Iris pigment epithelial cell (primary cell): ENCODE measurements at places on chromosomes 7 and 10.

DNA sequence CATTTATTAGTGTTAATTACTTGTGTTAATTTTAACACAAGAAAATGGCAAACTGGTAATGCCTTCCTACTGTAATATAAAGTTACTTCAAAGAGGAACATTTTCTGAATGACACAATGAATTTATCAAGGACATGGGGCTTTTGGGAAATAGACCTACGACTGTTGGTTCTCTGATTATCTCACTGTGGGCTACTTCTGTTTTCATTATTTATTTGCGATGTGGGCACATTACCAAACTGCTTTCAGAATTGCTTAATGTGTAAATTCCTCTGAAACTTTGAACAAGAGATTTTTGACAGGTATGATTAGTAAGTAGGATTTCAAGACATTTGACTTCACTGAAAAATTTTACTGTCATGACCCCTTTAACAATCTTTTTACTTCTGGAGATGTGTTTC, 535.6 kb downstream of the CNTNAP2 start:
- DNase-seq: no peak

- DNase-seq: peak; percentile 3
Measured at GRCh38 chr7:123601530-123601929, at the start of gene ASB15. ASB15 (plus strand) TSS chr7:123601821; CDS start chr7:123614503, 12,682 bp downstream.

DNA sequence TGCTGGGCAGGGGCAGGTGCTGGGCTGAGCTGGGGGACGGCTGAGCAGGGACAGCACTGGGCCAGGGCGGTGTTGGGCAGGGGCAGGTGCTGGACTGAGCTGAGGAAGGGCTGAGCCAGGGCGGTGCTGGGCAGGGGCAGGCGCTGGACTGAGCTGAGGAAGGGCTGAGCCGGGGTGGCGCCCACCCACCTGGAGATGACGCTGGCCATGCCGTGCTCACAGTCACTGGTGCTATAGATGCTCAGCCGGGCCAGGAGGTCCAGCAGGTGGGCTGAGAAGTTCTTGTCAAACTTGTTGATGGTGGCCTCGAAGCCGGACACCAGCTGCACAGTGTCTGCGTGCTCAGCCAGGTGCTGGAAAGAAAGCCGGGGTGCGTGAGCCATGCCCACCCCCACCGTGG, 4.4 kb upstream of the ADAM8 start:
- no peak for DNase-seq

DNA sequence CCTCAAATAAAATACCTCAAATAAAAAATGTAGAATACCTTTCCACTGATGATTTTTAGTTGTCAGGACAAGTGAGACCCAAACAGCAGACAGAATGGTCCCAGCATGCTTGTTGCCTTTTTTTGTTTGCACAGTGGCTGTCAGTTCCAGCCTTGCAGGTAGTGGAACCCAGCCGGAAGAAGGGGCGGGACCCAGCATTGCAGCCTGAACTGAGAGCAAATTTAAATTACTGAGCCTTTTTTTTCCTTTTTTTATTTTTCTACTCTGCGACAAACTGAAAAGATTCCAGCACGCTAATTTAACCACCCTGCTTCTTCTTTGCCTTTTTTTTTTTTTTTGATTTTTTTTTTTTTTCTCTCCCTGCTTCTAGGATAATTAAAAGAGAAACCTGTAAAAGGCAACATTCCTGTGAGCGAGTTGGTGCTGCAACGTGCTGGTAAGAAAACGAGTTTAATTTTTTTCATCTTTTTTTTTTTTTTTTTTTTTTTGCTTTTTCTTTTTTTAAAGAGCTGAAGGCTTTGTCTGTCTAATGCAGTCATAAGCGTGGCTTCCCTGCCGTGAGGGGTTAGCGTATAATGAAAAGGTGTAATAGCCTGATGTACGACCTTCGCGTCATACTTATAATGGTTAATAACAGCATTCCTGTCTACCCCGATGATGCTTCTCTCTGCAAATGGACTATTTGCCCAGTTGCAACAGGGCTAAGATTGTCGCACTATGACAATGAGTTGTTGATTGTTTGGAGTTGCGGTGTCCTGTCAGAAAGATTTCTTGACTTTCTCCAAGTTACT, 555.3 kb upstream of the CELF2 start:
- DNase-seq: no peak

GRCh38 chr7:2508327-2509215, 11.0 kb upstream of the LFNG start:
- no peak for DNase-seq

- peak; percentile 93 for DNase-seq
Measured at GRCh38 chr7:155918720-155919390, 106.6 kb upstream of the SHH start.

DNA sequence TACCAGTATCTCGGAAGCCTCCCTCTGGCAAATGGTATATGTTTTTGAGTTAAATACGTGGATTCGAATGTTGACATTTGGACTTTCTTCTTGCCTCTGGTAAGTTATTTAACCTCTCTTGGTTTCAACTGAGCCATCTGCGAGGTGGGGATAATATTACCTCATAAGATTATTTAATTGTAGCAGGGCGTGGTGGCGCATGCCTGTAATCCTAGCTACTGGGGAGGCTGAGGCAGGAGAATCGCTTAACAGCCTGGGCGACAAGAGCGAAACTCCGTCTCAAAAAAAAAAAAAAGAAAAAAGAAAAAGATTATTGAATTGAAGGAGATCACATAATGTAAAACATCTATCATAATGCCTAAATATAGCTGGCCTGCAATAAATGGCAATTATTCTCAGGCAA, 396 bp upstream of the TAF5 start:
- no peak for DNase-seq

DNA sequence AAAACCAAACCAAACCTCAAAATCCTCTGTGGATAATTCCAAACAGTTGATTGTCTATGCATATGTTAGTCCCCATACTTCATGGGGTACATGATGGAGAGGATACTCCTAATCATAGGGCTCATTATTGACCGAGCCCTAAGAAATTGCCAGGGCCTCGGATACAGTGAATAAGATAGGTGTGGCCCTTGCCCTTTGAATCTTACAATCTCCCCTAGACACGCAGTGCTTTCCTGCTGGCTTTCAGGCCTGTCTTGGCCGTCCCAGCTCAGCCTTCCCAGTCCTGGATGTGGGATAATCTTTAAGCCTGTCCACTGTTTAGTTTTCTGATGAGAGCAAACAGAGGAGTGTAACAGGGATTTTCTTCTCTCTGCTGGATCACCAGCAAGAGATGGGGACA, 161.8 kb downstream of the TMEM178B start:
- no peak for DNase-seq

DNA sequence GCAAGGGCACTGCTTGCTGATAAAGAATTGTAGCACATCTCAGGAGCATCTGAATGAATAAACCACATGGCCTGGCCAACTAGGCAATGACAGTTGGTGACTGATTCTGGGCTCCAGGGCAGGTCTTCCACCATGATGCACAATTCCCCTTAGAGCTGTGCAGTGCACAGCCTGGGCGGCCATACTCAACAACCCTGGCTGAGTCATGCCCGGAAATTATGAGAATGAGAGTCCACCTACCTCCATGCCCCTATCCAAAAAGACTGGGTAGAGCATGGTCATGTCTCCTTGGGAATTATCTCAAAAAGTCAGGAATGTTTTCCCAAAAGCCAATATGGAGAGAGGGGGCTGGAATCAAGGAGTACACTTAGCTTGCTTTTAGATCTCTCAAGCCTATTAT, 425.6 kb downstream of the PLXNA4 start:
- no peak for DNase-seq

DNA sequence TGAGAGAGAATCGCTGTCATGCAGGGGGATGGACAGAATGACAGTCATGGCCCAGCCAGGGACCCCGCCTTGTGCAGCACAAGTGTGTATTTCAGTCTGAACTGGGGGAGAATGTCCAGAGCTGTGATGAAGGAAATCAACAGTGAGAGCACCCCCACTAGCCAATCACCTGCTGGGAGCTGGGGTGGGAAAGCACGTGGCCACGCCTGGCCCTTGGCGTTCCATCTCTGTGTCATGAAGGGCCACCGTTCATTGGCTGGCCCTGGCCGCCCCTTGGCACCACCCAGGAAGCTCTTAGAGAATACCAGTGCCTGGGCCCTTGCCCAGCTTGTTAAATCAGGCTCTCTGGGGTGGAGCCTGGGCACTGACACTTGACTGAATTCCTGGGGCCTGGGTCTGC, 22.8 kb downstream of the GRID1 start:
- DNase-seq: no peak

DNA sequence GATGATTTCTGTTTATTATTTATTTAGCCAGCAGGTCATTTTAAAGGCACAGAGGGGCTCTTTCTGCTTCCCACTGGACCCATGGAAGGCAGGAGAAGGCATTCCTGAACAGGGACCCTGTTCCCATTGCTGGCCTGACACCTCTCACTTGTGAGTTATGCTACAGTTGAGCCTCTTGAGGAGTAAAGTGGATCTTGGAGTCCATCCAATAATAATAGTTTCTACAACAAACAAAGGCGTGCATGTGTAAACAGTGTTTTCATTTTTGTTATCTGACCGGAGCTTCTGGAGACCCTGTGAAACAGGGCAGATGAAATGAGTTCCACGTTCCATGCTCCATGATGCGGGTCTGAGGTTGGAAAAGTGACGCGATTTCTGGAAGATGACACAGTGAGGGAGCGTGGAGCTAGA, 127.3 kb upstream of the HABP2 start:
- peak; percentile 15 for DNase-seq

DNA sequence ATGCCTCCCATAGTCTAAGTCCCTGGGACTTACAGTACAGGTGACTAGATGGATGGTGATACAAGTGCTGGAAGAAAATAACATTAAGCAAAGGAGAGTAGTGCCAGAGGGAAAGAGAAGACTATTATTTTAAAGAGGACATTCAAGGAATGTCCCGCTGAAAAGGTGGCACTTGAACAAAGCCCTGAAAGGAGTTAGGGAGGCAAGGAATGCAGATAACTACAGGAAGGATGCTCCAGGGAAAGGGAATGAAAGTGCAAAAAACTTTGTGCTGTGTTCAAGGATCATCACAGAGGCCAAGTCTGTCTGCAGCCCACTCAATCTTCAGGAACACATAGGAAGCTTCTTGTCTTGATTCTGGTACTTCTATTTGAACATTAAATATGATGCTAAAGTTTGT, 14.9 kb downstream of the ANKMY2 start:
- no peak for DNase-seq

DNA sequence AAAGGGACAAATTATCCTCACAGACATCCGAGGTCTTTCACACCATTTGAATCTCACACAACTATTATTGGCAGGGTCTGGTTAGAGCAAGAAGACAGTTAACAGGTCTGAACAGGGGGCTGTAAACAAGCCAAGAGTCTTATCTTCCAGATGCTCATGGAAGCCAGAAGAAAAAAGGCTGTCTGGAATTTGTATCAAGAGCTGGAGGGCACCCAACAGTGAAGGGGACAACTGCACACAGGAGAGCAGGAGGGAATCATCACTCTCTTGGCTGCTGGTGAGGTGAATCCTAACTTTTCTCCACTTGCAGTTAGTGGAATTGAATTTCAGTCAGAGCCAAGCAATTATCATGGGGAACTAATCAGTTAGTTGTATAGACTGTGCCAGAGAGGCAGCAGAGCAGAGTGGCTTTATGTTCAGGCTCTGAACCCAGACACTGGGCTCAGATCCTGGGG, 880.2 kb upstream of the AUTS2 start:
- DNase-seq: no peak

DNA sequence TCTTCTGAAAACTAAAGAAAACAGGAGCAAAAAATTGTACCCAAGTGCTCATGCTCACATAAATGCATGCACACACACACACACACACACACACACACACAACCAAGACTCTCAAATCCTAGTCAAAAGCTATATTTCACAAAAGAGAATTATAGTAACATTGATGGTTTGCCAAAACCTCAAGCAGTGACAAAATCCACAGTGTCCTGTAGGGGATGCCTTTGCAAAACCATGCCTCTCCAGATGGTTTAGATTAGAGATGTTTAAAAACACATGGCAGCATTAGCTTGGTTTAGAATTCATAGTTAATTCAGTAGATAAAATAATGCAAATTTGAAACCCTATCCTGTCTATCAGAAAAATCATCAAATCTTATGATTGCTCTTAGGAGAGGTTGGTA, 232.2 kb downstream of the DYNC1I1 start:
- no peak for DNase-seq

GRCh38 chr7:29330136-29330535, 135.6 kb downstream of the CHN2 start:
- DNase-seq: no peak

DNA sequence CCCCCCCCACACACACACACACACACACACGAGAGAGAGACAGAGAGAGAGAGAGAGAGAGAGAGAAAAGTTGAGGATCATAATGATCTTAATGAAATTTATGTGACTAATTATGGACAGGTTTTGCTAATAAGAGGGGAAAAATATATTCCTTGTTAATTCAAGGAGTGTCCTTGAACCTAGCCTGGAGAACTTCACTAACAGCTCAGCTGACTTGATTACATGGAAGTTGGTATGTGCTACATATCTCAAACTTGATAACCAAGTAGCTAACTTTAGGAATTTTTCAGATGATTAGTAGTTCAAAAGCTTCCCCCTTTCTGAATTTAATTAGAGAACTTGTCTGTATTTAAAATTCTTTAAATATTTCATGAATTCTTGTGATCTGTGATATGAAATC, 15.3 kb downstream of the SLF2 start:
- DNase-seq: no peak

- no peak for DNase-seq
Measured at GRCh38 chr10:113557903-113558321, 5.1 kb downstream of the HABP2 start.

- peak; percentile 97 for DNase-seq
Measured at GRCh38 chr10:96073722-96074121, 30.3 kb downstream of the CCNJ start.

DNA sequence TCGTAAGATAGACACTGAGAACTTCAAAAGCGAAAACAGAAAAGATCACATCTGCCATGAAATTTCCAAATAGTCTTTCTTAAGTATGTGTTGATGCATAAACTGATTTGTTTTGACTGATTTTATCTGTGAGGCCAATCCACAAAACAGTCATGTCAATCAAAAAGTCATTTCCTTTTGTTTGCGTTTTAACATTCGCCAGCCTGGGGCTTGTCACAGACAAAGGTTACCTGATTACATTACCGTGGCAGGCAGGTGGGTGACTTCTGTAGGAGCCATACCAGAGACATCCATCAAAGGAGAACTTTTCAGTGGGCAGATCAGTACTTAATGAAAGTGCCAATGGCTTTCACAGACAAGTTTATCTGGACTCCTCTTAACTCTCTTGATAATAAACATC, 45.5 kb upstream of the BET1 start:
- DNase-seq: no peak

GRCh38 chr10:17703706-17704105, 48.3 kb upstream of the TMEM236 start:
- DNase-seq: no peak

DNA sequence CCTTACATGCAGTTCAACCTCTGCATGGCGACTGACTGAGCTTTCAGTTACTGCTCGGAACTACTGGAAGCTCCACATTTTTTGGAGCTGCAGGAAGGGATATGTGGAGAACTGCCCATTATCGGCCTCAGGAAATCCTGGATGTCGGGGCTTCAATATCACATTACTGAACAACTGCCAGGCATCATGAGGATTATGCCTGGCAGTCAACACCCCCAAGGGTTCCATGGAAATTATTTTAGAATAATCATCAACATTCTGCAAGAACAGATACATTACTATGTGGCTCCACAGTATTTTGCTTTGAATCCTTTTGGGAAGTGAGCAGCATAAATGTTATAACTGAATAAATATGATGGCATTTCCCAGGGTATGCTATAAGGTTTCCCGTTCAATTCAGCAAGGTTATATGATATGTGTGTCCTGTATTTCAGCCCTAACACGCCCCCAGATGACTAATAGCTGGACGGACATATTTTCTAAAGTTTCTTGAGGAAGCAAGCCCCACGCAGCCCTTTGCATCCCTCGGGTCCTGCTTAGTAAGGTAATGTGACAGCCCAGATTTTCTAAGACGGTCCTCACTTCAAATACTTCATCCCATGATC, 53.0 kb upstream of the OPALIN start:
- peak; percentile 8 for DNase-seq
